ENCODE measurements at places on chromosomes 2 and 18.
A peak's percentile ranks its signal among the peaks of the same experiment; 100 is the strongest.

DNA sequence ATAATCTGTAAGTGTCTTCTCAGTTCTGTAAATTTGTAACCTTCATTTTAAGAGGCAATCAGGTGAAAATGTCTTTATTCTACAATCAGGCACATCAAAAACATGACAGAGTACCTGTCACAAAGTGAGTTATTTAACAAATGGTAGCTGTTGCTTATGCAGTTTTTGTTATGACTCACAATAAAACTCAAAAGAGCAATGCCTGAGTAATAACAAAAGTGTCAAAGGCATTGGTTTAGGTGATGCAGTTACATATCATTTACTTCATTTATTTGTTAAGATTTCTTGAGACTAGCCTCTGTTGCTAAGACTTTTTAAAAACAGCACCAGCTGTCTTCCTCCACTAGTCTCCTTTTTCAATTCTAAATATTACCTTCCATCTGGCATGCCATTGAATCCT is 177.8 kb downstream of the KIAA1328 start:
- no peak for DNase-seq

DNA sequence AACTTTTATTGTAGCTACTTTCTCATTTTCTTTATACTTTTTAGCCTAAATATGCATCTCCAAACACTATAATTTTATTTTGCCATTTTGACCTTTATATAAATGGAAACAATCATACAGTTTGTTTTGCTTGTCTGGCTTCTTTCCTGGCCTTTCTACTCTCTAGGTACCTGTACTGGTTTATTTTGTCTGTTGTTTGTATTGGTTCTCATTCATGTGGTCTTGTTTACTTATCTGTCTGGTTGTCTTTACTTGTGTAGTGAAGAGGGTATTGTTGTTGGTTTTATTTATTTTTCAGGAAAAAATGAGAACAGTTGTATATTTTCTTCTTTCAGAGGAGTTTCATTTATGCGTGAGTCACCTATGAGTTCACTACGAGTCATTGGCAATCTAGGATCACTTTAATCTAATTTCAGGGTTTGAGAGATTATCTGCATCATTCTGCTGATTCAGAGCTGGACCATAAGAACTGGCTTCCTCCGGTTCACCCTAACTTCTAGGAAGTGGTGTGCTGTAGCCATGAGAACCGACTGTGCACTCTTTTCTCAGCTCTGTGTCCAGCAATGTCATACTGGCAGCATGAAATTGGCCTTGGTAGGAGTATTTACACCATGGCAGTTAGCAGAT is 33.1 kb upstream of the HDAC4 start:
- no peak for DNase-seq

GRCh38 chr18:11800566-11801334 is 50.5 kb upstream of the CHMP1B start:
- no peak for DNase-seq

- peak; percentile 21 for DNase-seq
Measured at GRCh38 chr2:130337735-130338325, 4.9 kb upstream of the IMP4 start.

- no peak for DNase-seq
Measured at GRCh38 chr2:179861027-179861415, 391 bp downstream of the ZNF385B start.

DNA sequence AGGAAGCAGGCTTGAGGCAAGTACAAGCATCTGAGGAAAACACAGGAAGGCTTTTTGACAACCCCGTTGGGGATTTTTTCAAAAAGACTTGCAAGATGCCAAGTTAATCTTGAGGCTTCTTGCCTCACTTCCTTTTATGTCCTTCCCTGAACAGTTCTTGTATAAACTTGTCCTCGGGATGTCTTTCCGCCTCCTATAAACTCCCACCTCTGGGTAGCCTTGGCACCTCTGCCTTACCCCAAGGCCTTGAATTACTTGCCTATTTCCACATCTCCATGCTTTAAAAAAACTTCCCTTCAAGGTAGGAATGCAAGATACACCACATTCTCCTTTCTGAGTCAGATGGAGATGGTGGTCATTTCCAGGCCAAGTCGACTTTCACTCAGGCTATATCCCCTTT is 106.4 kb upstream of the RBBP8 start:
- no peak for DNase-seq

DNA sequence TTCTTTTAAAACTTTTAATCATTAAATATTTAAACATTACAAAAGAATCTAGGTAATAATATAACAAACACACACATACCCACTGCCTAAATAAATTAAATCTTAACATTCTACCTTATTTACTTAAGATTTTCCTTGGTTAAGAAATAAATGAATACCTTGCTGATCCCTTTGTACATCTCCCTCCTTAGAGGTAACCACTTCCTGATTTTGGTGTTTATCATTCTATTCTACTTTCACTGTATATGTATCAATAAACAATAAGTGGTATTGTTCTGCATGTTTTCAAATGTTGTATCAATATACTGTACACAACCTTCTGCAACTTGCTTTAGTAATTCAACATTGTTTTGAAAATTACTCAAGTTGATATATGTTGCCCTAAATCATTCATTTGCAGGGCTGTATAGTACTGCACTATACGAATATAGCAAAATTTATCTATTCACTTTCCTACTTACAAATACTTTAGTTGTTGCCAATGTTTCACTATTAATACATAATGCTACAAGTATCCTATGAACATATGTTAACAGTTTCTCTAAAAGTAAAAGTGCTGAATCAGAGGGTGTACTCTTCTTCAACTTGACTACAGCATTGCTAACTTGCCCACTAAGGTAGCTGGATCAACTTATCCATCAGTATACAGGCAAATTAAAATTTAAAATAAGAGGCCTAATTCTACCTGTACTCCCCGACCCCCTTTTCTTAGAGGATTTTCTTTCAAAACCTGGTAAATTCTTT is 65.8 kb downstream of the MEMO1 start:
- DNase-seq: no peak

- DNase-seq: no peak
Measured at GRCh38 chr18:68763083-68763482, 34.8 kb upstream of the CCDC102B start.

- DNase-seq: no peak
Measured at GRCh38 chr2:120316528-120317179, 29.3 kb upstream of the INHBB start.

DNA sequence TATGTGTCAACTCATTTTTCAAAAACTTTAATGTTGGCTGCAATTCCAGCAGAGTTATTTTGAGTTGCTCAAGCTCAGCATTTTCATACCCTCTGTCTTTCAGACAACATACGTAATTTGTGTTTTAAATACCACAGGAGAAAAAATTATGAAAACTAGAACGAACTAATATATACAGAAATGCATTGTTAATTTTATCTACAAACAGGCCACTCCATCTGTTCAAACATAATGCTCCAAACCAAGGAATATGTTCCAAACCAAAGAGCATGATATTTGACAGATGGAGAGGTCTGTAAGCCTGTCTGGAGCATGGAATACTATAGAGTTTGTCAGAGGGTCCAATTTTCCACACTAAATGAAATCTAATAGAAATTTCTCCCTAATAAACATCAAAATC is 536.2 kb upstream of the FSIP2 start:
- DNase-seq: no peak

DNA sequence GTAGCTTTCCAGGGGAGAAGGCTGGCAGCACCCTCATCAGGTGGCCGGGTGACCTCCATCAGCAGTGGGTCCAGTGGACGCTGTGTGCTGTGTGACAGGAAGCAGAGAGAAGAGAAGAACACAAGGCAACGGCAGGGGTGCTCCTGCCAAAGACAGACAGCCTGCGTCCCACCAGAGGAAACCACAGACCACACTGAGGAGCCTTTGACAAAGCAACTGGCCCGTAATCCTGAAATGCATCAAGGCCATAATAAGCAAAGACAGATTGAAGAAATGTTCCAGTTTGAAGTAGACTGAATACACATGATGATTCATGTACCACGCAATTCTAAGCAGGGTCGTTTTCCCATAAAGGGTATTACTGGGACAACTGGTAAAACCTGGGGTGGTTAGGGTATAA is 172.4 kb downstream of the FBXO15 start:
- DNase-seq: no peak

- peak; percentile 84 for DNase-seq
Measured at GRCh38 chr2:69703189-69703588, 38.7 kb upstream of the ANXA4 start.

DNA sequence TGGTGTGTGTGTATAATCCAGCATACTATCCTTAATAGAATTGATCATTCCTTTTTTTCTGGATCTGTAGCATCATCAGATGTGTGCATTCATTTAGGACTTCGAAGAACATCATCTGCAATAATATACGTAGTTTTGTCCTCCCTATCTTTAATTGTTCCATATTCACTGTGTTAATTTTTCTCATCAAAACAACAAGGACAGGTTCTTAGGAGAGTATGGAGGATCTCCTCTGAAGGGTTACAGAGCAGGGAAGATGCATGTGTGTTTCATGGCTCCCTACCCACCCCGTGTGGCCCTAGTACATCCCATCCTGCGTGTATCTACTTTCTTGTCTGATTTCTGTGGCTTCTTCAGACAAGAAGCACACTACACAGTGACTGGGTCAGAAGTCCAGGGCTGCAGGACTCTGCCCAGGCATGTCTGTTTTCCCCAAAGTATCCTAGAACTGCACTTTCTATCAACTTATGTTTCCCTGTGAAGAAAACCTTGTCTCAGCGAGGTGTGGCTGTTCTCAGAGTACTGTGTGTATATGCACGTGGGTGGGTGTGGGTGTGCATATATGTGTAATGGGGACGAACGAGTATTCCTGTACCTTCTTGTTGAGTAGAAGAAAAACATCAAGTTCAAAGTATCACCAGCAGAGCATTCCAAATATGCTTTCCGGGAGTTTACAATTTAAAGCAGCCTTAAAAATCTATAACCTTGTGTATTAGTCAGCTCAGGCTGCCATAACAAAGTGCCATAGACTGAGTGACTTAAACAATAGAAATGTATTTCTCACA is 220.4 kb upstream of the FOSL2 start:
- DNase-seq: no peak

GRCh38 chr2:31038385-31038784 is 99.9 kb downstream of the GALNT14 start:
- no peak for DNase-seq

- DNase-seq: peak; percentile 76
Measured at GRCh38 chr2:172995323-172996244, 80.1 kb upstream of the MAP3K20 start.

GRCh38 chr2:144597894-144598593 is 78.1 kb upstream of the ZEB2 start:
- DNase-seq: no peak

DNA sequence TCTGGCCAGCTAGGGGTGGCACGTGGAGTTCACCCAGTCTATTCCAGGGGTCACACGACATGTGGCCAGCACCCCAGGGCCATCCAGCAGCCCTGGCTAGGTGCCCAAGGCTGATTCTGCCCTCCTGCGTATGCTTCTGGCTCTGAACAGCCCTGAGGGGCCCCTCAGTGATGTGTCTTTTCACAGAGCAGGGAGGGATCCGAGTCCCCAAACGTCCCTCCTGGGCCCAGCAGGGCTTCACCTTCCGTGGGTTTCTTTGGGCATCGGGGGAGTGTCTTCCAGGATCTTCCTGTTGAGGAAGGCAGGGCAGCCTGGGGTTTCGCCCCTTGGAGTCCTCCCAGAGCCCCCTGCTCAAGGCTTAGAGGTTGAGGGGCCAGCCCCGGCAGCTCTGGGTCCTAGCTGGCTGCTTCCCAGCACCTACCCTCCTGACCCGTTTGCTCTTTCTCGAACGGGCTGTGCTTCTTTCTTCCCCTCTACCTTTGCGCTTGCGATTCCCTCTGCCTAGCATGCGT is 165.9 kb downstream of the DYSF start:
- no peak for DNase-seq

DNA sequence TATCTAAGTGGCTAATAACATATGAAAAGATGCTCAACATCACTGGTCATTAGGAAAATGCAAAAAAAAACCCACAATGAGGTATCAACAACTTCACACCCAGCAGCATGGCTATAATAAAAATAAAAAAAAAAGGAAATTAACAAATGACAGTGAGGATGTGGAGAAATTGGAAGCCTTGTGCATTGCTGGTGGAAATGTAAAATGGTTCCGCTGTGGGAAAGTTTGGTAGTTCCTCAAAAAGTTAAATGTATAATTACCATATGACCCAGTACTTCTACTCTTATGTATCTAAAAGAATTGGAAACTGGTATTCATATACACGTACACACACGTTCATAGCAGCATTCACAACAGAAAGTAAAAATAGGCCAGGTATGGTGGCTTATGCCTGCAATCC is 15.5 kb upstream of the CACNB4 start:
- no peak for DNase-seq

DNA sequence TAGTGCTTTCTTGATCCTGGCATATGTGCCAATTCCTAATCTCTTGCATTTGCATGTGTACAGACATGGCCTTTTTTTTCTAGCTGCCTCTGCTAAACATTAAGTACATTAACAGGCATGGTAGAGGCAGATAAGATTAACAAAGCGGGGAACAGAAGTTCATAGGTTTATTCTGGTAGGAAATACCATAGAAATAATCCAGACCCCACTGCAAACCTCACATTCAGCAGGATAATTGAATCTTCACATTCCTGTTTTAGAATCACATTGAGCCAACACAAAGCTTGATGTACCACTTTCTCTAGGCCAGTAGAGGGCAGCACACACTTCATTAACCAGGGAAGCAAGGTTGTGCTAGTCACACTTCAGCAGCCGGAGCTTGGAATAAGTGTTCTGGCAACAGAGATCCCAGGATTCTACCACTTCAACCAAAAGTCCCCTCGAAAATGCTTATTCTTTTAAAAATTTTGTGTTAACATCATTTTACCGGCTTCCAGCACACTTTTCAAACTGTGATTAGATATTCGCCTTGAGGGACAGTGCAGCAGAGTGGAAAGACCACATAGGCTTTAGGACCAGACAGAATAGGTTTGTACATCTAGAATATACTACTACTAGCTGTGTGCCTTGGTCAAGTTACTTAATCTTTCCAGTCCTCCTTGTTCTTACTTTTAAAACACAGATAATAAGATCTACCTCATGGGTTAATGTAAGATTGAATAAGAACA is 420.2 kb upstream of the CHST9 start:
- peak; percentile 79 for DNase-seq

- DNase-seq: no peak
Measured at GRCh38 chr2:19360266-19360965, 2.0 kb upstream of the OSR1 start.

- DNase-seq: no peak
Measured at GRCh38 chr2:45237850-45238542, 228.7 kb upstream of the SIX2 start.

- no peak for DNase-seq
Measured at GRCh38 chr2:77009307-77009706, 512.9 kb downstream of the LRRTM4 start.

DNA sequence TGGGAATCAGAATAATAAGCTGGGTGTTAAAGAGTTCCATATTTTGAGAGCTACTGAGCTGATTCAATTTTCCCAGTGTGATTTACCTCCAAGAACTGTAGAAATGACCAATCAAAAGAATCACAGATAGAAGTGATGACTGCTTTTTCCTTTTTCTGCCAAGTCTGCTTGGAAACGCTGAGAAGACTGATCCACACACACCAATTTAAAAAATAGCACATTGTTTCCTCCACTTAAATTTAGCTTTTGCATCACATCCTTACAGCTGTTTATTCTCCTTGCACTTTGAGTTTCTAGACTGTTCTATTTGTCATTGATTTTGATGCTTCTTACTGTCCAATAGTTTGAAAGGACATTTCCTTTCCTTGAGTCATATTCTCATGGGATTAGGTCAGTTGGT is 590.3 kb upstream of the CHAC2 start:
- no peak for DNase-seq

- DNase-seq: no peak
Measured at GRCh38 chr18:62556397-62556796, 33.6 kb downstream of the ZCCHC2 start.

- no peak for DNase-seq
Measured at GRCh38 chr18:48826271-48826670, 124.5 kb downstream of the SMAD7 start.

- no peak for DNase-seq
Measured at GRCh38 chr2:88811233-88811632, 119.8 kb downstream of the RPIA start.
